Stimulated activated CD4-positive, alpha-beta T cell treated with anti-CD3 and anti-CD28 coated beads, TNF-alpha, amount 100 ng/mL, for 4 hours (primary cell): ENCODE measurements at places on chromosomes 3 and 15.

DNA sequence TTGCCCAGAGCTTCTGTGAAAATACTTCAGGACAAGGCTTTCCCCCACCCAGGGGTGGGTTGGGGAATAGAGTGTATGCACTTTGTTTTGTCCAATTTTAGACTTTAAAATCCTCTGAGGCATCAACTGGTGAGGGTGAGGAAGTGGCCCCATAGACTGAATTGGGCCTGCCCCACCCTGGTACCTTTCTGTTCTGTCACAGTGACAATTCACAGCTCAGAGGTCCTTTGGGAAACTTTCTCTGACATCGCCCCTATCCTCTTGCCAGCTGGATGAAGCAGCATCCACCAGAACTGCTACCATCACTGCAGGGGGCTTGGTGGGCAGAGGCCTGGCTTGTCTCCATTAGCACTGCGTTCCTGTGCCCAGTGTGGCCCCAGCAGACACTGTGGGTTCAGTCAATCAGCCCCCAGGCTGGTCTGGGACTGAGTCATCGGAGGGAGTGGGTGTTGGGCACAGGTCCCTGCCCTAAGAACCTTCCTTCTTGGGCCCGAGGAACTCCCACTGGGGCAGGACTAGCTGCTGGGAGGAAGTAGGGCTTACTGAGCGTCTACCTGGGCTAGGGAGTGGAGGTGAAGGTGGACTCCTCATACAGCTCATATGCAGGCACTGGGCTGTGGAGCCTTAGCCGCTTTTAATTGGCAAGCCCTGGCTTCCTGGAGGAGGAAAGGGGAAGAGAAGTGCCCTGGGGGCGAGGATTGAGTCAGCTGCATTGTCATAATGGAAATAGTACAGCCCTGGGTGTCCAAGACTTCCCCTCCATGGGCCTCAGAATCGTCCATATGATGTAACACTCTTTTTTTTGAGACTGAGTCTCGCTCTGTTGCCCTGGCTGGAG is 1.5 kb upstream of the PPM1M start:
- no peak for DNase-seq

- DNase-seq = no peak
These were observed 48.5 kb upstream of the SKIL start for GRCh38 chr3:170309046-170309445.

DNA sequence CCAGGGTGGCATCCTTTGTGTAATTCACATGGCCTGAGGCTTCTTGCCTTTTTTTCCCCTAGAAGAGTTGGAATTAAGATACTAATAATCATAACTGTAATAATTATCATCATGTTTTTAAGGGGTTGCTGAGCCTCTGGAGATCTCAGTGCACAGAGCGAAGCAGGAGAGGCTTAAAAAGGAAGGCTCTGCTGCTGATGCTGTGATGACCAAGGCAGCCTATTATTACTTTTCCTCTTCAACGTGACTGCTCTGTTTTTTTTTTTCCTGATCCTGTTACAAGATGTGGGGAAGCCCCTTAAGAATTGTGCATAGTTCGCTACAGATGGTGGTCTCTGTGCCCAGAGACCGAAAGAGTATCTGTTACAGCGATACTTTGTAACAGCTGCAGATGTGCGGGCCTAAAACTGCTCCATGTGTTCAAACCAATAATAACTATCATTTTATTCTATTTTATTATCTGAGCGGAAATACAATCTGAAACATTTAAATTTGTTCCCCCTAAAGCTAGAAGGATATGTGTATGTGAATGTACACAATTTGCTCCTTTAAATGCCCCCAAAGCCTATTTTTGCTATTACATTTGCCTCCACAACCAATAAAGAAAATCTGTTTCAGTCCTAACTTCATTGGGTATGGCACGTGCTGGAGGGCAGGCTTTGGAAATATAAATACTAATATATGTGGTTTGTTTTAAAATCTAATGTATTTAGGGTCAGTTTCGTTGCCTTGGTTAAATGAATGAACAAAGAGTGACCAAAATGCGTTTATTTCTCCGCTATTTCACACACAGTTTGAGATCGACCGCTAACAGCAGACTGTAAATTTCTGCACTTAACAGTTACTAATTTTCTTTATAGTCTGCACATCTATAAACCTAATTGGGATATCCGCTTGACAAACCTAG is 4.6 kb downstream of the SHOX2 start:
- DNase-seq = no peak

DNA sequence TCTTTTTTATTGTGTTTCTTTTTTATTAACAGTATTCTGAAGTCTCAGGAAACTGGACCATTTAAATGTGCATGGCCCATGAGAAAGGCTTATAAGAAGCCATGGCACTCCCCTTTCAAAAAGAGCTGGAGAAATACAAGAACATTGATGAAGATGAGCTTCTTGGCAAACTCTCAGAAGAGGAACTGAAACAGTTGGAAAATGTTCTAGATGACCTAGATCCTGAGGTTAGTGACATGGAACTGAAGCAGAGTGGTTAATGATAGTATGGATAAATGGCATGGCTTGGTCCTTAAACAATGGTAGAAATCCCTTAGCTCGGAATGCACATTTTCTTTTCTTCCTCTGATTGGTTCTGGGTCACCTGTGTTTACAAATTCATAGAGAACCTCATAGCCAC is 14.9 kb downstream of the TMOD2 start:
- no peak for DNase-seq

DNA sequence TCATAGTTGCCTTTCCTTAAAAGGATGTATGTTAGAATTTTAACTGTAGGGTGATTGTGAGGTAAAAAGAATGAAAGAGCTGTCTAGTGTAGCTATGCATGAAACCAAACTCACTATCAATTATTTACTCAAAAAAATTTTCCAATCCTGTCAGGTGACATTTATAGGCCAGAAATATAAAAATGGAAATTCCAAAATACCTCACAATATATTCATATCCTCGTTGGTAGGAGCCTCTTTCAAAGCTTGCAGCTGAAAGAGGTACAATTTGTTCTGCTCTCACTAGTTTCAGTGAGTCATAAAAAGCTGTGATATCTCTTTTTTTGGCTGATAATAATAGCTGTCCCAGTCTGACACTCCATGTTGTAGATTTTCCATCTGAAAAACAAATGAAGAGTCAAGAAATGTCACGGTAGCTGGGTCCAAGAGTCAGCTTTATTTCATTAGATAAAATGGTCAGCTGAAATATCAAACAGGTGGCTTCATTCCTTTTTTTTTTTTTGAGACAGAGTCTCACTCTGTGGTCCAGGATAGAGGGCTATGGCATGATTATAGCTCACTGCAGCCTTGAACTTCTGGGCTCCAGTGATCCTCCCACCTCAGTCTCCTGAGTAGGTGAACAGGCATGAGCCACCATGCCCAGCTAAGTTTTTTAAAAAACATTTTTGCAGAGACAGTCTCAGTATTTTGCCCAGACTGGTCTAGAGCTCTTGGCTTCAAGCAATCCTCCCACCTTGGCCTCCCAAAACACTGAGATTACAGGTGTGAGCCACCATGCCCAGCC is 50.8 kb upstream of the XRN1 start:
- no peak for DNase-seq

GRCh38 chr3:37243820-37244748 is 69.7 kb upstream of the LRRFIP2 start:
- DNase-seq = peak; percentile 8

- DNase-seq = no peak
These were observed 2.4 kb downstream of the SLCO3A1 start for GRCh38 chr15:91855684-91856489.

DNA sequence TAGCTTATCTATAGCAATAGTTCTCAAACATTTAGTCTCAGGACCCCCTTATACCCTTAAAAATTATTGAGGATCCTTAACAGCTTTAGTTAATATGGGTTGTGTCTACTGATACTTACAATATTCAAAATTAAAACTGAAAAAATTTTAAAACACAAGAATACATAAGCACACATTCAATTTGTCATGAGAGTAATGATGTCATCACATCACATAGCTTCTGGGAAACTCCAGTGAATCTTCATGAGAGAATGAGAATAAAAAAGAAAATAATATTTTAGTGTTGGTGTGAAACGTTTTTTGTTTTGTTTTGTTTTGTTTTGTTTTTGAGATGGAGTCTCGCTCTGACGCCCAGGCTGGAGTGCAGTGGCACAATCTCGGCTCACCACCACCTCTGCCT is 25.2 kb upstream of the ACP3 start:
- no peak for DNase-seq

DNA sequence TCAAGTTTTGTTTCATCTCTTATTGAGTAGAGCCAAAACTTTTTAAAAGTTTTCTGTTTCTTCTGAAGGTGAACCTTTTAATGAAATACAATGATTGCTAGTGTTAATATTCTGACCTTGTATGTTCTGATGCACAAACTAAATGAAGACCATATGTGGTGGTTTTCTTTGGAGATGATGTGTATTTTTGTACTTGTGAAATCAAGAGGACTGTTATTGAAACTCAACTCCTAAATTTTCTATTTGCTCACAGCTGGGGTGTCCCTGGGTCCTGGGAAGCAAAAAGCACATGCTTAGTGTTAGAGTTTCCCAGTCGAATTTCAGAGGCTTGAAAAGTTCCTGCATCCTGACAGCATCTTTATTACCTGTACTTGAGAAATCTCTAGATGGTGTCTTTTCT is 1185.8 kb upstream of the ALCAM start:
- DNase-seq = no peak

DNA sequence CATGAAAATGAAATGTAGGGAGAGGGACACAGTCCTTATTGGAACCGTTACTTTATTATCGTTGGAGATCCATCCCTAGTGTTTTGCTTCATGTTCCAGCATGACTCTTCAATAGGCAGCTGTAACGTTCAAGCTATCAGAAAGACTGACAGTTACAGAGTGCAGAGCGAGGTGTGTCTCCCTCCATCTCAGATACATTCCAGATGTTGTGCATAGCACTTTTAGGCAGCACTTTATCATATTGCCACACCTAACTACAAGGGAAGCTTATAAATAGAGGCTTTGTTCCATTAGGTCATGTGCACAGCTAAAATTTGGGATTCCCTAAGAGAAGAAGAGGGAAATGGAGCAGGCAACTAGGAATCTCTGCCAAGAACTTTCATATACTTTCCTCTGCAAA is 1009.6 kb downstream of the ROBO2 start:
- DNase-seq = no peak

GRCh38 chr3:141193066-141193830 is 38.4 kb upstream of the PXYLP1 start:
- no peak for DNase-seq

DNA sequence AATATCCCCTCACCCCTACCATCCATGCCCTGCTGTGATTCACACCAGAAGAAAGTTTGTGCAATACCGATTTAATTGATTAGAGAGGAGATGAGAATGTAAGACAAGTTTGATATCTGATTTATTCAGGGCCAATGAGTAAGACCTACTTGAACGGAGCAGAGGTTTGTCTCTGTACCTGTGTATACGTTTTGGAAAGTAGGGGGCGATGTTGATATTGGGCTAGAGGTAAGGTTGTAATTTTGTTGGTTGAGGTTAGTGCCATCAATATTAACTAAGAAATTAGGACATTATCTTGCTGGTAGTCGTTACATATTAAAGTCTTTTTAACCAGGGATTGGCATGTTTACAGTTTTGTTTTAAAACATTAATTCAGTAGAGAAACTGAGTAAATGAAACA is 20.5 kb downstream of the EAF2 start:
- DNase-seq = no peak

DNA sequence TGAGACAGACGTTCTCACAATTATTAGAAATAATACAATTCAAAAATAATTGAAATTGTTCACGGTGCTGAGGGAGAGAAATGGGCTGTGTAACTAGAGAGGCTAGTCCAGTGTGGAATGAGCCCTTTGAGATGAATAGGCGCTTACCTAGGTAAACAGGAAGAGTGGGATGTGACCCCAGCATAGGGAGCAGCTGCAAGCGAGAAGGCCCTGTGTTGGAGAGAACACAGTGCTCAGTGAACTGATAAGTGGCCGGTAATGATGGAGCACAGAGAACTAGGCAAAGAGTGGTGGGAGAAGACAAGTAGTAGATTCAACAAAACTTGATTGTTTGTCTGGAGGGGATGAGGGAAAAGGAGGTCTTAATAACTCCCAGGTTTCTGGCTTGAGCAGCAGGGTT is 103.9 kb downstream of the HCN4 start:
- no peak for DNase-seq

GRCh38 chr3:24503616-24504113 is 9.0 kb upstream of the THRB start:
- no peak for DNase-seq

DNA sequence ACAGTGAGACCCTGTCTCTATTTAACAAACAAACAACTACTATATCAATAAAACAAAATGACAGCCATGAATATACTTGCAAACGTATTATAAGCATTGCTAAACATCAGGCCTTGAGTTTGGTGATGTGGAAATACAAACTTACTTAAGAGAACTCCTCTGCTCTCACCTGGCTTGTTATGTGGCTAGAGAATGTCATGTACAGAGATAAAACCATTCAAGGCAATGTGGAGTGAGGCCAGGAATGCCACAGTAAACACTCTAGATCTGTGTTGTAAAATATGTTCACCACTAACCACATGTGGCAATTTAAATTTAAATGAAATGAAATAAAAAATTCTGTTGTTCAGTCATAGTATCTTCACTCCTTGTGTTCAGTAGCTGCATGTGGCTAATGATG is 22.7 kb upstream of the RARB start:
- no peak for DNase-seq

- DNase-seq = no peak
These were observed 68.5 kb downstream of the CHSY1 start for GRCh38 chr15:101183226-101183930.
